ENCODE measurements at places on chromosomes 3 and 15. TPM values are rescaled to one million over a fixed set of nuclear protein-coding genes. Genes with fewer than 3 reads are reported as not detected.

TMEM108 gene
- 1.9 TPM for total RNA-seq

GOLGA8J gene
- total RNA-seq: 2.8 TPM

PARP15 gene
- not detected for total RNA-seq

WDR93 gene
- total RNA-seq: not detected

SH2D7 gene
- total RNA-seq: not detected

KLF15 gene
- 7.3 TPM for total RNA-seq

TMEM207 gene
- total RNA-seq: not detected

FYCO1 gene
- total RNA-seq: 64.5 TPM

PRKAR2A gene
- 29.6 TPM for total RNA-seq

GRK7 gene
- 1.2 TPM for total RNA-seq

TMEM212 gene
- not detected for total RNA-seq

SCAMP5 gene
- total RNA-seq: 1.9 TPM

ZBED2 gene
- total RNA-seq: not detected

DNAH12 gene
- not detected for total RNA-seq

GOLGA6L9 gene
- 4.2 TPM for total RNA-seq

GP5 gene
- 0.19 TPM for total RNA-seq

LPP gene
- total RNA-seq: 72.8 TPM

FGD5 gene
- 4.1 TPM for total RNA-seq

HCN4 gene
- total RNA-seq: not detected

IL17RD gene
- 2.2 TPM for total RNA-seq

SIDT1 gene
- total RNA-seq: 3.2 TPM

ANKUB1 gene
- not detected for total RNA-seq

GOLGA8G gene
- total RNA-seq: not detected

SEMA3G gene
- 23.8 TPM for total RNA-seq

PXYLP1 gene
- 6.7 TPM for total RNA-seq

GOLGA6D gene
- 0.72 TPM for total RNA-seq

FEZF2 gene
- total RNA-seq: not detected

EOGT gene
- 21.1 TPM for total RNA-seq

Data from suprapubic skin (tissue), 4 donors.